Left forelimb (tissue), 1 donor: ENCODE measurements at places on chromosomes 4 and X.

DNA sequence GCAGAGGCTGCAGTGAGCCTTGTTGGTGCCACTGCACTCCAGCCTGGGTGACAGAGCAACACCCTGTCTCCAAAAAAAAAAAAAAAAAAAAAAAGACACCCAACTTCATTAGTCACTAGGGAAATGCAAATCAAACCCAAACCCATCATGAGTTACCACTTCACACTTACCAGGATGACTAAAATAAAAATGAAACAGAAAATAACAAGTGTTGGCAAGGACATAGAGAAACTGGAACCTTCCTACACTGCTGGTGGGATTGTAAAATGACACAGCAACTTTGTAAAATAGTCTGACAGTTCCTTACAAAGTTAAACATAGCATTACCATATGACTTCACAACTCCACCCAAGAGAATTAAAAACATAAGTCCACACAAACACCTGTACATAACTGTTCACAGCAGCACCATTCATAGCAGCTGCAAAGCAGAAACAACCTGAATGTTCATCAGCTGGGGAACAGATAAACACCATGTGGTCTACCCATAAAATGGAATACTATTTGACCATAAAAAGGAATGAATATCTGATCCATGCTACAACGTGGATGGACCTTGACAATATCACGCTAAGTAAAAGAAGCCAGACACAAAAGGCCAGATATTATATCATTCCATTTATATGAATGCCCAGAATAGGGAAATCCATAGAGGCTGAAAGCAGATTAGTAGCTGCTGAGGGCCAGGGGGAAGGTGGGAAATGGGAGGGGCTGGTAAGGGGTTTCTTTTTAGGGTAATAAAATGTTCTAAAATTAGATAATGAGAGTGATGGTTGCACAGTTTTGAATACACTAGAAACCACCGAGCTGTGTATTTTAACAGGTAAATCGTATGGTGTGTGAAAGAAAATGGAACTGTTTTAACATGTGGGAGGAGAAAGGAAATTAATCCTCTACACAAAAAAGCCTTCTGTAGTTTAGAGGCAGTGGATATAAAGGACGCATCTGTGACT is 18.3 kb downstream of the CD99L2 start:
- DNase-seq: no peak

DNA sequence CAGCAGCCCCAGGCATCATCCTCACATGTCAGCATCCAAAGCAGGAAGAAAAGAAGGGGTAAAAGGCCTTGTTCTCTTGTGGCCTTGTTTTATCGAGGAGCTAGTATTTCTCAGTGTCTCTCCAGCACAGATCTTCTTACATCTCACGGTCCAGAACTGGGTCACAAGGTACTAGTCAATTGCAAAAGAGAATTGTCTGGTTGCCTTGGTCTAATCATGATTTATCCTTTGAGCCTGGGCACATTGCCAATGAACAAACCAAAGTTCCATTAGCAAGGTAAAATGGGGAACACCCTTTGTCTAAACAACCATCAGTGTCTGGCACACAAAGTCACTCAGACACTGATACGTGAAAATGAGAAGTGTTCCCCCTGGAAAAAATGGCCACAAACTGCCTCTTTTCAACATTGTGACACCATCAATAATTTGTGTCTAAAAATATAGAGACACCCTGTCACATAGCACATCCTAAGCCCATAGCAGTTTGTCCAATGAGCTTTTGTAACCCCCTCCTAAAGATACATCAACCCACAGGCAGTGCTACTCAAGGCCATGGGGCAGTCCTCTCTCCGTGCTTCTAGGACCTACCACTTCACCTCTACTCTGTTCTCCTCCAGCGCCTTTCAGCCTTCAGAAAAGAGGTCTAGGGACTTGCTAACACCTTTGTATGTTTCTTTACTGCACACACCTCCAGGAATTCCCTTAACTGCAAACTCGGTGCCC is 534.4 kb downstream of the MID1IP1 start:
- no peak for DNase-seq

DNA sequence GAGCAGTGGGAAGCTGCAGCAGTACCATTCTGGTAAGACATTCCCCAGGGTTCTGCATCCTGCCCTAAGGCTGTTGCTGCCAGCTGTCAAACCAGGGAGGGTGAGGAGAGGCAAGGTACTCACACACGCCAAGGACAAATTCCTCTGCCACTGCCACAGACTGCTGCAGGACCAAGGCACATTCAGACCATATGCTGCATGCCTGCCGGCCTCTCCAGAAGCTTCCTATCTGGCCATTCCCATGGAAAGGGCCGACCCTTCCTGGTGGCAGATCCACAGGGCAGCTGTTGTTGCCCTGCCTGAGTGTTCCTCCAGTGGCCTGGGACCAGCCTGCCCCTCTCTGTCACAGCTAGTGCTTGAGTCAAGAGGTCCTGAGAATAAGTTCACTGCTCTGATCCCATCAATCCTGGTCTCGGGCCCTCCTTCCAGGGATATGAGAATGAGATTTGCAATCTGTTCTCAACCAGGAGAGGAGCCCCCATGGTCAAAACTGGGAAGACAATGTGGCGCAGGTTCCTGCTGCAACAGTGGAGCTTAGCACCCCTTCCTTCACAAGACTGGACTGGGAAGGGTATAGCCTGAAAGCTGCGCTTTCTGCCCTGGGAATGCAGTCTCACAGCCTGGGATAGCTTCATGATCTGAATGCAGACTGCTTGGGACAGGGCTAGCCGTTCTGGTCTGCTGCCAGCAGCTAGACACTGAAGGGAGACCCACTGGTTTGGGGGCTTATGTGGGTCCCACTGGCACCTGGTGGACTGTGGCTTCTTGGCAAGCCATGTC is 342.5 kb upstream of the NDST3 start:
- no peak for DNase-seq

GRCh38 chrX:154815274-154815818 is 10.1 kb upstream of the MPP1 start:
- no peak for DNase-seq

DNA sequence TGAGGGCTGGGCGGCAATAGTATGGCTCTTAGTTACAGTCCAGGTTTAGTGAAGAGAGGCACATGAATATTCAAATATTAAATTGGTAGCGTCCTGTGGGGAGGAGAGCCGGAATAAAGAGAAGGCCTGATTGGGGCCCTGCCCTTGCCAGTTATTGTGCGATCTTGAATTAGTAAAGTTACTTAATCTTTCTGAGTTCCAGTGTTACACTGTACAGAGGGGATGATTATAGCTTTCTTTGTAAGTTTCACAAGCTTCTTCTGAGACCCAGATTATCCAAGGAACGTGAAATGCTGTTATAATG is 1.2 kb downstream of the METAP1 start:
- DNase-seq: no peak

GRCh38 chr4:16952896-16953630 is 54.6 kb upstream of the LDB2 start:
- no peak for DNase-seq

GRCh38 chr4:80578001-80578400 is 242.5 kb downstream of the CFAP299 start:
- DNase-seq: no peak

DNA sequence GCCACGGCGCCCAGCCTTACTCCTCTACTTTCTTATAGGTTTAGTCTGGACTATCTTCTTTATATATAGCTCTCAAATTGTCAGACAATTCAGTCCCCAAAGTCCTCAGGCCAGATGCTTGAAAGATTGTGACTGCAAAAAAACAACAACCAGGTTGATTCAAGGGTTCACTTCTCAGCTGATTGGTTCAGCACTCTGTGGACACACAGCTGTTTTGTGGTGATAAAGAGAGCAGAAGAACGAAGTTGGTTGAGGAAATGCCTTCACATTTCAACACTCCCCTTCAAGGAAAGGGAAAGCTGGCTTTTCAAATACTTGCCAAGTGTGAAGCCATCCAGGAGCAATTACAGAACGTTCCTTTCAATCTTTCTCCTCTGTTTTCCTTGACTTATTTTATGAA is 166.8 kb downstream of the SHROOM3 start:
- DNase-seq: no peak

DNA sequence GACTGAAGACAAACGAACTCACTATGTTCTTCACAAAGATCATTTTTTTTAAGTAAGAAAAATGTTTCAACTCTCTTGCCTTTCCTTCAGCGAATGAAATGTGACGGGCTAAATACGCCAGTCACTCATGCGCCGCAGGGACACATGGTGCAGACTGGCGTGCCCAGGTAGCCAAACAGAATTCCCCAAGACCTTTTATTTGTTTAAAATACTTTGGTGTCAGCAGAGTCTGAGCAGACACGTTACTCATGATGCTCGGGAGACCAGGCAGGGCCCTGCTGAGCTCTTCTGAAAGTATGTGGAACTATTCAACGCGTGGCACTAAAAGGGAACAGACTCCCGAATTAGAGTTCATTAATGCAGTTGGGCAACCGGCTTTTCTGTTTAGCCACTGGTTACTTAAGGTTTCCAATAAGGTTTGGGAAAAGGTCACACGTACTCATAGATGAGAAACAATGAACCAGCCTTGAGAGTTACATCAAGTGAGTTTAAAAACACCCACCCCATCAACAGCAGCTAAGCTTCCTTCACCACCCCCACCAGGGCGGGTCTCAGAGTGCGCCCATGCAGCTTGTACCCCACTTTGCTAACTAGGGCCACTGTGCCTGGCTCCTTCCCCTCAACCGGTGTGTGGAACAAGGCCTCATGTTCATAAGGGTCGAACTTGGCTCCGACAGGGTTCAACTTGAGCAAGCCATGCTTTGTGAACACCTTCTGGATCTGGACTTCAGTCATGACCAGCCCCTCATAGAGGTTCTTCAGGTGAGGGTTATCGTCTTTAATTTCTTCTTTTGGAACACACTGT is 7.3 kb downstream of the GRPEL1 start:
- no peak for DNase-seq

DNA sequence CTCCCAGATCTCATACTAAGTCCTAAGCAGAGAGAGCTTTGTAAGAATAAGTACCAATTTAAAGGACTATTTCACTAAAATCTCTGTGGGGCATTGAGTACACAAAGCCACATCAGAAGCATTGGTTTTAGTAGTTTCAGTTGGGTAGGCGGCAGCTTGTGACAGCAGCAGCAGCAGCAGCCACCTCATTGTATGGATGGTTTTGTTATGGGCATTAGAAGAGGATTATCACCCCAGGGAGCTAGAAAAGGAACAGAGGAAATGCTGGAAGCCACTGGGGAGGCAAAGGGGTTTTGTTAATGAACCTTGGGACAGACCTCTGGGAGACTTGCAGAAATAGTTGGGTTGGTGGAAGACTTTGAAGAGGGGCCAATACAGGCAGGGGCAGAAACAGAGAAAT is 93.9 kb upstream of the FRMPD3 start:
- no peak for DNase-seq

DNA sequence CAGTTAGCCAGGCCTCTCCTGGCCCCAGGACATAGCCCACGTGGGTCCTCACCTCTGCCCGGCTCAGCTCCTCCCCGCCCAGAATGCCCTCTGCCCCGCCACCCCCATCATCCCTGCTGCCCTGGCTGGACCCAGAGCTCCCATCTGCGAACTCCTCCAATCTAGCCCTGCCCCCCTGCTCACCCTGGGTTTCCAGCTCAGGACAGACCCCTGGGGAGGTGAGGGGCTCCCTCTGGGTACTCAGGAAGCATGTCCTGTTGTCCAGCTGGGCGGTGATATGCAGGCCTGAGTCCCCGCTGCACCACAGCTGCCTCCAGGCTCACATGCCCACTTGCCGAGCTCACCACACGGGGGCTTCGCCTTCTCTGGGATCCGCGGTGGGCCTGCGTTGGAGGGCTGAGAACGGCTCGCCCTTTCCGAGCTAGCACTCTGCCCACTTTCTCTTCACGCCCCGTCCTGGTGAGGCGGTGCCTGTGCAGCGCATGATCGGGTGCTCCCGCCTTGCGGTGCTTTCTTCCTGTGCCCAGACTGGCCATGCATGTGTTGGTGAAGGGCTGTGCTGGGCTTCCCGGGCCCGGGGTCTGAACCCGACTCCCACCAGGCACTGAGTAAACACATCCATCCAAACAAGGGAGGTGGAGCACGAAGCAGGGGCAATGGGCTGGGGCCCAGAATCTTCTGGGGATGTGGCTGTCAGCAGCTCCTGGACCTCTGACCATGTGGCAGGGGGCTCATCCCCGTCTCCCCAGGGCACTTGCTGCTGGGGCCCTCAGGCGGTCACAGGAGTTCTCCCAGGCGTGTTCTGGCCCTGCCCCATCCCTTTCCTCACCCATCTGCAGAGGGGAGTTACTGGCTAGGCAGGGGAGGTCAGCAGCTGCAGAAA is 74.3 kb downstream of the RGS12 start:
- no peak for DNase-seq

DNA sequence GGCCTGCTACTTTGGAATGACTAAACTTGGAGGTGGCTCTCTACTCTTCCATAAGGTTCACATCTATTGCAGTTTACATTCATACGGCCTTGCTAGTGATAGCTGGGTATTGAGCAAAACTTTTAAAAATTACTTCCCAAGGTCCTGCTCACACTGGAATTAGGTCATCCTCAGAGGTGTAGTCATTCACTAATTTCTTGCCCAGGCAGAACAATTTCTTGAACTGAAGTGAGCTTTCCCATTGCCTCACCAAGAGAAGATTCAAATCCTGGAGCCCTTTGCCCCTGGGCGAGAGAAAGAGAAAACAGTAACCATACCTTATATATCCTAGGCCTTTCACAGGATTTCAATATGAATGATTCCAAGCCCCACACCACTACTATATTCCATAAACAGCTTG is 109.2 kb downstream of the GUCY2F start:
- DNase-seq: no peak

GRCh38 chr4:154294652-154295350 is 196.8 kb downstream of the DCHS2 start:
- DNase-seq: no peak

- no peak for DNase-seq
Measured at GRCh38 chr4:1732911-1733310, 11.6 kb downstream of the TACC3 start.

- DNase-seq: no peak
Measured at GRCh38 chrX:65667157-65667502, 324 bp upstream of the MSN start.

DNA sequence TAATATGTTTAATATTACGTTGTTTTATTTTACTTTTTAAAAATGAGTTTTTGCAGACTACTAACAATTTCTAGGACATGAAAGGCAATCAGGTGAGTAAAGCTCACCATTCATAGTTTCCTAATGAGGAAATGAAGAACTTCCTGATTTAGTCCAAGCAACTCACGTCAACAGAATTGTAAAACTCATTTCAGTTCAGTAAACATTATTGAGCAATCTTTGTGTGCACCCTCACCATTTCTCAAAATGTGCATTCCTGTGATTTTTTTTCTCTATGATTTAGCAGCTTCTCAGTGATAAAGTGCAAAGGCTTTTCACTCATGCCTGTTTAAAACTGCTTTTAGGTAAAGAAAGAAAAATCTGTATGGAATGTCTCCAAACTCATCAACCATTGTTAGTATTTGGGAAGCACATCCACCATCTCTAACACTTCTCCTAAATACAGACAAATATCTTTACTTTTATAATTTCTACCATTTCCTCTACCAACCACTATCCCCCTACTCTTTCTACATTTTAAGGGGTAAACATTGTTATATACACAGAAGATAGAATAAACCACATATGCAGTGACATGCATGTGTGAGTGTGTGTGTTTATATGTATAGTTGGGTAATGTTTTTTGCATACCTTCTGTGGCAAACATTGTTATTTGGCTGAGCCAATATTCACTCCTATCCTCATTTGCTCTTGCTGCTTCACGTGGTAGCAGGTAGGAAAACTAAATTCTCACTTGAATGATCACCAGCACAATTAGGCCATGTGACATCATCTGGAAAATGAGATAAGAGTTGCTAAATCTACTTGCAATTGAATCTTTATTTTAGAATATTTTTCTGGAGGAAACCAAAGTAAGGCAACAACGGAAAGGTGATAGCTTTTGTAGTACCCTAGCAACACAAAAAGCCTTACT is 54.7 kb upstream of the PRDM8 start:
- no peak for DNase-seq
